Hippocampal formation (tissue), 2 donors: ENCODE measurements at places on chromosomes 5 and 9.

DNA sequence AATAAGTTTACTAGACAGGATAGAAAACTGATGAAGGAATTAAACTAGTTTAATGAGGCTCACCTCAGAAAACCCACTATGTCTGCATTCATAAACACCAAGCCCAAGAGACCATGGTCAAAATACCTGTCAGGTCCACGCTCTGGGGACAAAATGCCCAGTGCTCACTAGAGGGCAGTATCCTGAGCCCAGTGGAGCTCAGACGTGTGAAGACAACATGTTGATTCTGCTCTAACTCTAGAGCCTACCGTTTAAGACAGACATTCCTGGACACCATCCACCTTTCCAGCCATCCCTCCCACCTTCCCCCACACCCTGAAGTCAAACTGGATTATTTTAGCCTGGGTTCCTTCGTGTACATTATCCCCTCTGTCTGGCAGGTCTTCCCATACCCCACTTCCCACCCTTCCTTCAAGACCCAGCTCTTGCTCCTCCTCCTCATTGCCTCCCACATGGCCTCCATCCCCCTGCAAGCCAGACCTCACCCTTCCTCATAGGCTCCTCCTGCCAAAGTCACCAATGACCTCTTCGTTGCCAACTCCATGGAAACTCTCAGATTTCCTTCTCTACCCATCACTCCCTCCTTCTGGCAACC is 142.3 kb upstream of the FSTL4 start:
- DNase-seq, result no peak

DNA sequence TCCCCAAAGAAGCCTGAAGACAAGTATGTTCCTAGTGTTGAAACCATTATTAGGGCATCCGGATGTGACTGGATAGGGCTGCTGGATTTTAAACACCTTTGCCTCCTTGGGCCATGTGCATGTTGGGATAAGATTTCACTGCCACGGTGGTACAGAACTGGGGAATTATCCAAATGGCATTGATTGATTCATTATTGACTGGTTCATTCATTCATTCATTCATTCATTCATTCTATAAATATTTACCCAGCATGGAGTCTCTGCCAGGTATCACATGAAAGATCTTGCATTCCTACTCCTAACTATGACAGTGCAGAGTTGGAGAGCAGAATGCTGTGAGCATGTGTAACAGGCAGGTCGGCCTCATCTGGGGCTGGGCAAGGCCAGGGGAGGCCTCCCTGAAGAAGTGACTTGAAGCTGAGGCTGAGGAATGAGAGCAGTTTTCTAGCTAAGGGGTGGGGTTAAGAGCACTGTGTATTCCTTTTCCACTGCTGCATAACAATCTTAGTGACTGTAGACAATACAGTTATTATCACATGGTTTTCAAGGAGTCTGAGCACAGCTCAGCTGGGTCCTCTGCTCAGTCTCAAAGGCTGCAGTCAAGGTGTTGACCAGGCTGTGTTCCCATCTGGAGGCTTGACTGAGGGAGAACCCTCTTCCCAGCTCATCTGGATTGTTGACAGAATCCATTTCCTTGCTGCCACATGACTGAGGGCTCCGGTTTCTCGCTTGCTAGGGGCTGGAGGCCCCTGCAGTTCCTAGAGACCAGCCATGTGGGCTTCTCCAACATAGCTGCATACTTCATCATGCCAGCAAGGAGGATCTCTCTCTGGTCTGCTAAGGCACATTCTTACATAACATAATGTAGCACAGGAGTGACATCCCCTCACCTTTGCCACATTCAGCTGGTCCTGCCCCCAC is 35.7 kb downstream of the AK8 start:
- no peak for DNase-seq

DNA sequence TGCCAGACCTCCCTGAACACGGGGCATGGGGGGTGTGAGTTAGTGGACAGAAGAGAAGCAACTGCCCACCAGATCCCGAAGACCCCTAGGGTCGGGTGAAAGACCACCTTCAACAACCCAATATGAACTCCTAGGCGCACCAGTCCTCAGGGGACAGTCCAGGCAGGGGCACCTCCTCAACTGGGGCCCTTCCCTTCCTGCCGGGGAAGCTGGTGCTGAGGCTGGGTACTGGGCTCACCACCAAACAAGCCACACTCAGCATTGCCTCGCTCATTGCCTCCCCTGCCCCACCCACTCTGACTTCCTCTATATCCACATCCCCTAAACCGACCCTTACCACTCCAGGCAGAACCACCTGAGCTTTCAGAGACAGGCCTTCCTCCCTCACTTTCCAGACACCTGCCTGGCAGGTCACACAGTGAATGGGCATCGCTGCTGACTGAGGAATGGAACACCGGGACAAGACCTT is 42.5 kb downstream of the SEMA4D start:
- DNase-seq, result no peak

GRCh38 chr5:24381861-24382489 is 262.8 kb downstream of the CDH10 start:
- DNase-seq, result no peak

DNA sequence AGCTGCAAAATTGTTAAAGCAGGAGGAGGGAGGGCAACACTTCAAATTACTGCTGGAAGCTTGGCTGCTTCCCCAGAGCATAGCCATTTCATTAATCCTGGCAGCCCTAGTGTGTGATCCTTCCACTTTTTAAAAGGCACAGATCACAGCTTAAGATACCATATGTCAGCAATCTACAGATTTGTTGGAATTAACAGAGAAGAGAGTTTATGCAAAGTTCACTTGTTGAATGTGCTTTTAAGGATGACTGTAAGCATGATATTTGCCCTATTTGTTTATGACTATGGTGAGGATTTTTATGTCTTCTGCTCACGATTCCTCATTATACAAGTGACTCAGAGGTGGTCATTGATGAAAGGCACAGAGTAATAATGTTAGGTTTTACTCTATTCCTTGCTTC is 156.0 kb upstream of the CDKN2B start:
- DNase-seq, result no peak

DNA sequence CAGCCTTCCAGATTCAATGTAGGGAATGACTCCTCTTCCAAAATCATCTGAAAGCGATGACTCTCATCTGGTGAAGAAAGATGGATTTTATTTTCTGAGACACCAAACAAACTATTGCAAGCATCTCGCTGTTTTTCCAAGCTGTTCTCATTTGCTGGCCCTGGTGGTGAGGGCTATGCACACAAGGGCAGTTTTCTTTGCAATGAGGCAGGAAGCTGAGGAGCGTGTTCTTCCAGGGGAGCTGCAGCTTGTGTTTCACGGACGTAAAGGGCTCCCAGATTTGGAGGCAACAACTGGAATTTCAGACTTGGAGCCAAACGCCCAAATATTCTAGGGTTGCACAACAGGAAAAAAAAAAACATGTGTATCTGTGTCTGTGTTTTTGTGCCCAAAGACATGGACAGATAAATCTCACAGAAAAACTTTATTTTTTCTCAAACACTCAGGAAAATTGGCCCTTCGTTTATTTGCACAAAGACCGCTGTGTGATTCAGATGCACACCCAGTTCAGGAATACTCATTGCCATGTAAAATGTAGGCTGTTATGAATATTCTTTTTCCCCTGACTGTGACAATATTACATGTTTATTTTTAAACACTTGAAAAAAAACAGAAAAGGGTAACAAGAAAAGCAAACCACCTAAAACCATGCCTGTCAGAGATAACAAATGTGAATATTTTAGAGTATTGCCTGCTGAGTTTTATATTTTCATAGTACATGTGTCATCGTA is 151.3 kb downstream of the GAS1 start:
- no peak for DNase-seq

GRCh38 chr5:111641533-111642233 is 115.3 kb downstream of the NREP start:
- DNase-seq, result no peak

GRCh38 chr9:972501-973294 is 3.8 kb upstream of the DMRT3 start:
- no peak for DNase-seq

DNA sequence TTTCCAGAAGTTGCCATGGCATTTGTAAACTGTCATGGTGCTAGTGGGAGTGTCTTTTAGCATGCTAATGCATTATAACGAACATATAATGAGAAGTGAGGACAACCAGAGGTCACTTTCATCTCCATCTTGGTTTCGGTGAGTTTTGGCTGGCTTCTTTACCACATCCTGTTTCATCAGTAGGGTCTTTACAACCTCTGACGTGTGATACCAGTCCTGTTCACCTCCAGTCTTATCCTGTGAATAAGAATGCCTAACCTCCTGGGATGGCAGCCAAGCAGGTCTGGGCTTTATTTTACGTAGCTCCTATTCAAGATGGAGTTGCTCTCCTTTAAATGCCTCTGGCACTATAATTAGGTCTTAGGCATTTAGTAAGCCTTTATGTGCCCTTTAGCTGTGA is 20.4 kb upstream of the RFK start:
- no peak for DNase-seq

DNA sequence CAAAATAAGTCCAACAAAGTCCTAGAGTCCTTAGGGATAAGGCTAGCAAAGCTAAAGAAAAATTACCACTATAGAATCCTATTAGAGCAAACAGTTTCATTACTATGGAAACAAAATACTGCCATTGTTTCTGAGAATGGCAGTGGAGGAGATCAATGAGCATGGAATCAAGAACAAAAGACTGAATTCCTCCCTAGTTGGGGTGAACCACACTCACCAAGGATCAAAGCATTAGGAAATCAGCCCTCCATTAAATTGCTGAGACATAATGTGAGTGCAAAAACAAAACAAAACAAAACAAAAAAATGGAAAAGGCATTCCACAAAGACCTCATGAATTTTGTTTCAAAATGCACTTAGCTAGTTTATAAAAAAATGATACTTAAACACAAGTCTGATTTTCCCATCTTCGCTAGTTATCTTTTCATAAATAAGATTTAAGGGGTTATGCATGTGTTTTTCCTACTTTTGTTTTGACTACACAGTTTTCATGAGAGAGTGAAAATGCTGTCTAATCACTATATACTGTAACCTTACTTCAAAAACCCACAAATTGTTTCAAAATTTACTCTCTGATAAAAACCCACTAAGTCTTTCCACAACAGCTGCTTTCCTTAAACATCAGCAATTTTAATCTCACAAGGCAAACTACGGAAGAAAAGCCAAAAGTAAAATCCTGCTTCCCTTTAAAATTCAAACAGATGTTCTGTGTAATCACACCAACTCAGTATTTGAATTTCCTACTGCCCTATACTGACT is 9.7 kb downstream of the SERINC5 start:
- DNase-seq, result no peak

GRCh38 chr5:89596821-89597220 is 713.8 kb upstream of the MEF2C start:
- DNase-seq, result no peak

GRCh38 chr9:137167747-137168572 is 1.9 kb downstream of the LRRC26 start:
- no peak for DNase-seq

DNA sequence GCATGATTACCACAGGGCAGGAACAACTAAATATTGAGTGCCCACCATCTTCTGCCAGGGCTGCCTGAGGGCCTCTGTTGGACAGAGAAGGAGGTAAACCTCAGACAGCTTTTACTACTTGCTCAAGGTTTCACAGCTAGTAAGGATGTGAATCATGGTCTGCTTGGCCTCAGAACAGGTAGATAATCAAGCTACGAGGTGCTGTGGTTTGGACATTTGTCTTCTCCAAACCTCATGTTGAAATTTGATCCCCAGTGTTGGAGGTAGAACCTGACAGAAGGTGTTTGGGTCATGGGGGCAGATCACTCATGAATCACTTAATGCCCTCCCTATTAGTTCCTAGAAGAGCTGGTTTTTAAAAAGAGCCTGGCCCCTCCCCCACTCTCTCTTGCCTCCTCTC is 541.2 kb upstream of the TRPC7 start:
- DNase-seq, result no peak

- no peak for DNase-seq
Observed at GRCh38 chr5:159780246-159780645, 136.0 kb upstream of the ADRA1B start.

- DNase-seq, result no peak
Observed at GRCh38 chr5:146331423-146331822, 7.2 kb upstream of the POU4F3 start.

DNA sequence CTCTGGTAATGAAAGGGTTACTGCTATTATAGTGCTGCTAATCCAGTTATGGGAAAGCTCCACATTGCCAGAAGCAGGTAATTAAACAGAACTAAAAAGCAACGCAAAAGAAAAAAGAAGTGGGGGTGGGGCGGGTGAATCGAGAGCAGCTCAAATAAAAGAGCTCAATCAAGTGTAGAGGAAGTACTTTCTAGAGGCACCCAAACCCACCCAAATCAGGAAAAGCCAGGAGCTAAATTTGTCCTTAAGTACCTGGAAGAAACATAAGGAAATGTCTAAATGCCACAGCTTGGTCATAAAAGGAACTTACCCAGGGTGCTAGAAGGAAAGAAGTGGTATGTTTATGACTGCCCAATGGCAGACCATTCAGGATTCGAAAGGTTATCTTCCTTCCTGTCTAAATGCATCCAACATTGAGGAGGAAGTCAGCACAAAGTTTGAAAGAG is 2.4 kb upstream of the RNF145 start:
- DNase-seq, result no peak

GRCh38 chr9:114694146-114694545 is 12.2 kb upstream of the TEX48 start:
- DNase-seq, result no peak

DNA sequence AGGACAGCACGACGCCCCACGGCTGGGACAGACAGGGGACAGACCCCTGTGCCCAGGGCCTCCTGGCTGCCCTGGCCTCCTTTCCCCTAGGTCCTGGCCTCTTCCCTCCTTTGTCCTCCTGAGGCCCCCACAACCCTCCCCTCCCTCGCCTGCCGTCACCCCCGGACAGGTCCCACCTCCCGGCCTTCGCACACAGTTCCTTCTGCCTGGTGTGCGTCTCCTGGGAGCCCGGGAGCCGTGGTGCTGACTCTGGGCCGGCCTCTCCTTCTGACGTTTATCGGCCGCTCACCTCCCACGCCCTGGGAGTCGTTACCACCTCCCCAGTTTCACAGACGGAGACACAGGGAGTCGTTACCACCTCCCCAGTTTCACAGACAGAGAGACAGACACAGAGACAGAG is 25.1 kb upstream of the NOTCH1 start:
- DNase-seq, result no peak
